Mesenteric fat pad (tissue), 1 donor: ENCODE measurements at places on chromosomes 4 and X. TPM values are rescaled to one million over a fixed set of nuclear protein-coding genes. Genes with fewer than 3 reads are reported as not detected.

- no peak for DNase-seq
Observed at GRCh38 chr4:71860643-71861042, 76.8 kb upstream of the GC start.

DNA sequence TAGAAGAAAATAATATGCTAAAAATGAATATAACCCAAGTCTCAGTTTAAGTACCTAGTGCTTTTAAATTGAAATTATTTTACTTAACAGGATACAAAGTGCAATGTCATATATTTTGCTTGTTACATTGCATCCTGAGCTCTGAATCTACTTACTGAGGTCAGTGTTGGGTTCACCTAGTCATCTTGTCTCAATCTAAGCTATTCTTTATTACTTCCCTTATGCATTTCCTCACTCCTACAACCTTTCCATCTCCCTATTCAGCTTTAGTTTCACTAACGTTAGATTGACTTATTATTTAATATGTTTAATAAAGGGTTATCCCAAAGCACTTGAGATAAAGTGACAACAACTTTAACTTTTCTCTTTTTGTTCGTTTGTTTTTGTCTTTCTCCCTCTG lies 483.7 kb downstream of the FSTL5 start:
- DNase-seq, result no peak

DNA sequence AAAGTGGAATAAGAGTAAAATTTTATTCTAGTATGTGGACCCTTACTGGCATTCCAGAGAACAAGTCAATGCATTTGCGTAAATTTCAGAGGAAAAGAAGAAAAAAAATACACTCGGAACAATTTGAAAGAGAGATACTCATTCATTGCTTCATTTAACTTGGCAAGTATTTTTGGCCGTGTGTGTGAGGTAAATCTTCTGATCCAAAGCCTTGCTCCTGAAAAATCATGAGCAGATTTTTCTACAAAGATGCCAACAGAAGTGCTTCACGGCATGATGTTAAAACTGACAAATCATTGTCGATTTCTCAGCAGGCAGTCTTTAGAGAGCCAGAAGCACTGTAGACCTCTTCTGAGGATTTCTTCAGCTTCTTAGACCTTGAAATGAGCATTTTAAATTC lies 194.0 kb downstream of the COX18 start:
- no peak for DNase-seq

- no peak for DNase-seq
Observed at GRCh38 chr4:123215536-123215935, 181.1 kb upstream of the SPRY1 start.

CTAG1B gene
- not detected for total RNA-seq

CNKSR2 gene
- 0.80 TPM for total RNA-seq

GBA3 gene
- total RNA-seq, result 0.16 TPM

ERAS gene
- not detected for total RNA-seq

HADH gene
- 111 TPM for total RNA-seq

LUZP4 gene
- total RNA-seq, result not detected
